Fibroblast of skin of left biceps (primary cell): ENCODE measurements at places on chromosomes 5 and 9.

GRCh38 chr5:155772009-155772662 is 554.8 kb upstream of the SGCD start:
- DNase-seq = no peak

- no peak for DNase-seq
Measured at GRCh38 chr9:127451858-127452656, 747 bp downstream of the LRSAM1 start.

GRCh38 chr9:89079391-89079790 is 88.1 kb downstream of the S1PR3 start:
- no peak for DNase-seq

GRCh38 chr5:131305906-131306305 is 42.1 kb downstream of the CDC42SE2 start:
- DNase-seq = no peak

- no peak for DNase-seq
Measured at GRCh38 chr5:72767289-72768010, 49.0 kb upstream of the TNPO1 start.

GRCh38 chr9:31542384-31543055 is 841.9 kb upstream of the ACO1 start:
- no peak for DNase-seq

DNA sequence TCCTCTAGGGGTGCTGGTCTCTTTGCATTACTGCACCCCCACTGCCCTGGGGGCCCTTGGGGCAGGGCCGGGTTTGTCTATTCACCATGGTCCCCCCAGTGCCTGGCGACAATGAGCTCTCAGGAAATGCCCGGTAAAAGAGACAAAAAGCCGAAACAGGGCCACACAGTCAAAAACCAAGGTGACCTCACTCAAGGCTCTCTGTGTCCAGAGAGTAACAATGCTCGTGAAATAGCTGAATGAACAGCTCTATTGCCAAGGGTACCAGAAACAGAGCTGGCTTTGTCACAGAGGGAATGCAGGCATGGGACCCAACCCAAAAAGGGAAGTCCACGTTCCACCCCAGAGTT is 16.0 kb downstream of the SH3PXD2B start:
- DNase-seq = no peak

- DNase-seq = no peak
Measured at GRCh38 chr9:13281356-13282016, 2.0 kb upstream of the MPDZ start.

DNA sequence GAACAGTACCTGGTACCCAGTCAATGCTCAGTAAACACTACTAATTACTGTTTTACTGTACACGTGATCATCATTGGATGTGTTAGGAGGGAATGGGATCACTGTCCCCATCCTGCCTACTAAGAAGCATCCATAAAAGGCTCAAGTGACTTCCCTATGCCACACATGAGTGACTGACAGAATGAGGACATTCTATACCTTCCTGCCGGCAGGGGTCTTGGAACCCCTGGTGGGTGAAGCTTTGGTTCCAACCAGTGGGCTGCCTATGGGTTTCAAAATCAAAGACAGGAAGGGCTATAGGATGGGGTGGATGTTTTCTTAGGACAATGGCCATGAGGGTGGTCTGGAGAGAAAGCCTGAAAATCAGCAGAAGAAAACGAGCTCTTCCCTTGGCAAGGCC is 209.6 kb upstream of the PANK3 start:
- DNase-seq = no peak

- DNase-seq = no peak
Measured at GRCh38 chr5:12672141-12672540, 767.9 kb upstream of the CTNND2 start.

- DNase-seq = no peak
Measured at GRCh38 chr5:33507426-33507825, 66.7 kb downstream of the TARS1 start.

DNA sequence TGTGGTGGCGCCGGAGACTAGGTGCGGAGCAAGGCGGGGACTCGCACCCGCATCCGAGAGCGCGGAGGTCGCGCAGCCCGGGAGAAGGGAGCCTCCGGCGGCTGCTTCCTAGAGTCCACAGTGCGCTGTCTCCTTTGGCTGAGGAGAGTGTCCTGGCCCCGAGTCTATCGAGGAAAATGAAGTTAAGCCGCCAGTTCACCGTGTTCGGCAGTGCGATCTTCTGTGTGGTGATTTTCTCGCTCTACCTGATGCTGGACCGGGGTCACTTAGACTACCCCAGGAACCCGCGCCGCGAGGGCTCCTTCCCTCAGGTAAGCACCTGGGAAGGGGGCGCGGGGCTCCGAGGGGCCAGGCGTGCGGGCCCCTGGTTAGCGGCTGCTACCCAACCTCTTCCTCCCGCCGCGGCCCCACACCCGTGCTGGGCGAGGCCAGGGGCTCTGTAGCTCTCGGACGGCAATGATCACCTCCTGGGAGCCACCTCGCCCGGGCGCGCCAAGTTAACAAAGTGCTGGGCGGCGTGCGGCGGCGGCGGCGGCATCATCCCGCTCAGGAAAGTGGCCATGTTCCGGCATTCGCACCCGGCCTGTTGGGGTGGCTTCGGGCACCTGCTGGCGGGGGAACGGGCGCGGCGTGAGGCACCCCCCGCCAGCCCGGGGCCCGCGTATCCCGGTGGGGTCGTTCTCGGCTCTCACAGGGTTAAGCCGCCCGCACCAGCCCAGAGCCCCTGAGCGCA is 681 bp downstream of the MAN2A1 start:
- no peak for DNase-seq

DNA sequence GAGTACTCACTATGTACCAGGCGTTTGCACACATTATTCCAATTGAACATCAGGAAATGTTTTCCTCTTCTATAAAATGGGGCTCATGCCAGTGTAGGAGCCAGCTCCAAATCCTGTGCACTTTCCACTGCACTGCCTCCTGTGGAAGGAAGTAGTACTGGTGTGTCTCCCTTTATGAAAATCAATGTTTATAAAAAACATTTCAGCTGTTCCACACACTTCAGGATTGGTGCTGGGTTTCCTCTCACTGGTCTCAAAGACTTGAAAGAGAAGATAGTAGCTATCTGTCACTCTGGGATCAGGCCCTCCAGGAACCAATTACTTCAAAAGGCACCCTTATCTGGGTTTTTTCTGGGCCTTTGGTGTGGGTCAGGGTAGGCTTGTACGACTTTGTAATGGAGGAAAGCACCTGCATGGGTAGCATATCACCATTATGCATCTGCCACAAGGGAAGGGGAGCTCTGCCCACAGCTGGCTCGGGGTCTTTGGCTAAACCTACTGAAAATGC is 32.5 kb downstream of the RAB14 start:
- no peak for DNase-seq

DNA sequence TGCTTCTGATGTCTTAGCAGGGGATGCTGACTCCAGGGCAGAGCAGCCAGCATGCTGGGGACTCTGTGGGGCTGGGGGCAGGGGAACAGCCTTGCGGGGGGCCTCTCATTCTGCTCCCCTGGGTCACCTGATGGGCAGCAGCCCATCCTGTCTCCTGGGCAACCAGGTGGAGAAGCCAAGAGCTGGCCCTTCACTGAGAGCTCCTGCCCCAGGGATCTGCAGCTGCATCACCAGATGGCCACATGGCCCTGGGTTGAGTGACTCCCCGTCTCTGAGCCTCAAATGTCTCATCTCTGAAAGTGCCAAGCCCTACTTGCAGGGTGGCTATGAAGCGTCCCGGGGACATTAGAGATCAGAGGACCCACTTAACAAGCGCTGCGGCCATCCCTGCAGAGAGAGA is 49.1 kb downstream of the LRSAM1 start:
- DNase-seq = no peak

DNA sequence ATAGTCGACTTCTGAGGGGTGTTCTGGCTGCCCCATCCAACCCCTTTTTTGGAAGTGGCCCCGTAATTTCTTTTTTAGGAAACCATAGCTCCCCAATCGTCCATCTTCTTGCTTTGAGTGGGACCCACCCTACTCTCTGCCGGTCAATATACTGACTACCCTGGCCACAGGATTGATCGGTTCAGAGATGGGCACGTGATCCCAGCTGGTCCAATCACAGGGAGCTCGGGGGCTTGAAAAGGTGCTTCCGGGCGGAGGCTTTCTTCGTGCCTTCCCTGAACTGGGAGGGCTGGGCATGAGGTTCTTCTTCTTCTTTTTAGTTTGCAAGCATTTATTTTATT is 78.7 kb upstream of the SH3PXD2B start:
- no peak for DNase-seq

GRCh38 chr5:112511920-112512319 is 92.8 kb upstream of the EPB41L4A start:
- DNase-seq = no peak

DNA sequence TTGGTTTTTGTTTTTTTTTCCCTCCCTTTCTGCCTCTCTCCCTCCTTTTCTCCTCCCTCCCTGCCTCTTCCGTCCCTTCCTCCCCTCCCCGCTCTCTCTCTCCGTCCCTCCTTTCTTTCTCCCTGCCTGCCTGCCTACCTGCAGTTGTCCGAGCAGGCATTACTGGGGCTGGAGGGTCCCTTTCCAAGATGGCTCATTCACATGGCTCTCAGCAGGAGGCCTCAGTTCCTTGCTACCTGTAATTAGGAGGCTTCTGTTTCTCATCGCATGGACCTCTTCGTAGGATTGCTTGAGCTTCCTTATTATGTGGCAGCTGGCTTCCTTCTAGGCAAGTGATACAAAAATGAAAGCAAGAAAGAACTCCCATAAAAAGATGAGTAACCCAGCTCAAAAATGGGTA is 8.0 kb downstream of the RGS3 start:
- DNase-seq = no peak

- no peak for DNase-seq
Measured at GRCh38 chr9:35748242-35748857, 678 bp downstream of the GBA2 start.

- DNase-seq = no peak
Measured at GRCh38 chr5:149372076-149372795, 6.9 kb downstream of the IL17B start.

DNA sequence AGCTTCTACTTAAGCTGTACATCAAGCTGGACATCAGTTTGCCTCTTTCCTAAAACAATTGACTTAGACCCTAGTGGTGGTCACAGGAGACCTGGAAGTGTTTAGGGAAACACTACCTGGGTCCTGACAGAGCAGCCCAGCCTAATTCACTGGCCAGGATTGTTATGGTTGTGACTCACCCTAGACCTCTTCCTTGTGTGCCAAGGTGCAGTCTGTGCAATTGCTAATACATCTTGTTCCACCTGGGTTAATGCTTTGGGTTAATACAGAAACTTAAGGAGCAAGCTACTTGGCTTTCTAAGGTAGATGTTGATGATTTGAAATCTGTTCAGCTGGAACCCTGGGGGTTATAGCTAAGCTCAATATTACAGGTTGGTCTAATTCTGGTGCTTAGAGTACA is 48.7 kb upstream of the SLC46A2 start:
- no peak for DNase-seq

DNA sequence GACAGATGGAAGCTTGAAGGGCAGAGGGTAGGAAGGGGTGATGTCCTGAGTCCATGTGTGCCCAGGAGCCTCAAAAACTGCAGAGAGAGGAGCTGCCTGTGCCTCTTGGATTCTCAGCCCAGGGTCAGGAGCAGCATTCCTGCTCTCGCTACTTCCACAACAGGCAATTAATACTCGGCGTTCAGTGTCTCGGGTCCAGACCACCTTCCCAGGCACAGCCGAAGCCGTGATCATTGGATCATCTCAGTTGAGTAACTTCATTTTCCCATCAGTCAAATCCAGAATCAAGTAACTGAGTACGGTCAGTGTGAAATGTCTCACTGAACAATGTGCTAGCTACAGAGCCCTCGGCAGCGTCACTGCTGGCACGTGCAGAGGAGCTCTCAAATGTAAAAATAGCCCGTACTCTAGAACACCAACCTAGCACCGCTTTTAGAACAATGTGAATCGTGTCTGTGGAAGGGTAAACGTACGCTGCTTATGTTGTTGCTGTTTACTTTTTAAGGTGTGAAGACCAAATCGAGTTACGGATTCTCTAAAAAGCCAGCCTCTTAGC is 63.5 kb upstream of the IRX4 start:
- no peak for DNase-seq

GRCh38 chr5:88678770-88679381 is 204.1 kb downstream of the MEF2C start:
- DNase-seq = no peak

- no peak for DNase-seq
Measured at GRCh38 chr9:125411171-125411756, 149.6 kb downstream of the GAPVD1 start.

- no peak for DNase-seq
Measured at GRCh38 chr9:34898846-34899245, 59.2 kb upstream of the PHF24 start.

GRCh38 chr9:134259708-134260107 is 66.5 kb upstream of the RXRA start:
- no peak for DNase-seq

- DNase-seq = no peak
Measured at GRCh38 chr5:137858223-137858916, 9.3 kb upstream of the MYOT start.

- DNase-seq = peak; percentile 49
Measured at GRCh38 chr5:40410231-40410861, 269.4 kb upstream of the PTGER4 start.

DNA sequence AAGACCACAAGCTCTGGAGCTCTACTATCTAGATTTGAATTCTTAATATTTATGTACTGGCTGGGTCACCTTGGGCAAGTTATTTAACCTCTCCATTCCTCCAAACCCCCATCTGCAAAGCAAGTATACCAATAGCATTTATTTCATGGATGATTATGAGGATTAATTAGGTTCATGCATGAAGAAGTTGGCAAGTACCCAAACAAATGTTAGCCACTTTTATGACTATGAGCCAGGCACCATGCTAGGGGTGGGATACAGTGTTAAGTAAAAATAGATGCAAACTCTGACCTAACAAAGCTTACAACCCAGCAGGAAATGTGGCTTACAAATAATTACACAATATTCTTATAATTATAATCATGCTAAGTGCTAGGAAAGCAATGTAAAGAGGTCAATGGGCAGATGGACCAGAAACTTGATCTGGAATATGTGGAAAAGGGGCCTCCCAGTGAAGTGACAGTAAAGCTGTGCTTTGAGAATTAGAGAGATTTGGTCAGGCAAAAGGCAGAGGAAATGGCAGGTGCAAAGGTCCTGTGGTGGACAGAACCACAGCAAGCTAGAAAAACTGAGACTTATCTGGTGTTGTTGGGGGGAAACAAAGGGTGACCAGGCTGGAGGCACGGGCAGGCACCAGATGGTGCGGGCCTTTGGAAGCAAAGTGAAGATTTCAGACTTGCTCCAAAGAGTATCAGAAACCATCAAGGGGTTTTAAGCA is 525.2 kb upstream of the TRPC7 start:
- DNase-seq = no peak

DNA sequence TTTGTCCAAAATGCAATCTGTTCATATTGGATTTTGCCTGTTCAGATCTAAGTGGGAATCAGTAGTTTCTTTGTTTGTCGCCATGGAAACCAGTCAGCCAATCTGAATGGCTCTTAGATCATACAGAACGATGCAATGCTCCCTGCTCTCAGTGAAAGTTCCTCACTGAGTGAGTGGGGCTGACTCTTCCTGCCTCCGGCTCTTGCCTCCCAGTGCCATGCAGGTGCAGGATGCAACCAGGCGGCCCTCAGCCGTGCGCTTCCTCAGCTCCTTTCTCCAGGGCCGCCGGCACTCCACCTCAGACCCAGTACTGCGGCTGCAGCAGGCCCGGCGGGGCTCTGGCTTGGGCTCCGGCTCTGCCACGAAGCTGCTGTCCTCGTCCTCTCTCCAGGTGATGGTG is at the start of gene PTPDC1:
Gene PTPDC1 (plus strand): TSS at position 151 of the 400 bp plus-strand sequence. CDS start 67 bp downstream, at position 218.
- peak; percentile 66 for DNase-seq

- no peak for DNase-seq
Measured at GRCh38 chr9:127633216-127633862, 21.3 kb downstream of the STXBP1 start.
